ENCODE measurements at places on chromosomes 16 and 17.

- DNase-seq, result no peak
These were observed 304.0 kb downstream of the MAF start for GRCh38 chr16:79296491-79296890.

- DNase-seq, result no peak
These were observed 115.5 kb upstream of the NLRP1 start for GRCh38 chr17:5699814-5700213.

DNA sequence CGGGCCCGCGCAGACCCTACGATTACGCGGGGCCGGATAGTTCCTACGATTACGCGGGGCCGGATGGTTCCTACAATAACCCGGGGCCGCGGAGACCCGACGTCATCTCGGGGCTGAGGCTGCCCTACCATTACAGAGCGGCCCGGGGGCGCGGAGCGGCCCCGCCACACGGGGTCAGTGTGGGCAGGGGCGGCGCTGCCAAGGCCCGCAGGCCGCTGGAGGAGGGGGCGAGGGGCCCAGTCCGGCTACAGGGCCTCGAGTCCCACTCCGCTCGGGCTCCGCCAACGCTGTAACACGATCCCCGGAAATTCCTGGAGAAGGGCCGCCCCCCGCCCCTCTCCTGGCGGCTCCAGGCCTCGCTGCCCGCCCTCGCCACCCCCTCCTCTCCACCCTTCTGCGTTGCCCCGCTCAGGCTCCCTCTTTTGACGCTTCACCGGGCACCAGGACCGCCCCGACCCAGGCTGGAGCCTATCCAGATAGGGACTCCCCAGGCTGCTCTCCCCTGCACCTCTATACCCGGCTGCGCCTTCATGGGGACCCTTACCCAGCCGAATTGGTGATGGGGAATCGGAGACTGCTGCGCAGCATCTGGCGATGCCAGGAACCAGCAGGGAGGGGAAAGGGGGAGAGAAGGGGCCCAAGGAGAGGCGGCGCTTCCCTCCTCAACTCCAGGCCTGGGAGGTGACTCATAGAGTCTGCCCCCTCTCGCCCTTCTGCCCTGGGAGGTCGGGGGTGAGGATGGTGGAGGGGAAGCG lies at the start of gene RAB34:
TSS of gene RAB34 (minus strand) at position 291 of the 755 bp plus-strand sequence. CDS start 602 bp downstream, outside the sequence.
- no peak for DNase-seq

- no peak for DNase-seq
These were observed 11.0 kb downstream of the HSD11B2 start for GRCh38 chr16:67441907-67442306.

GRCh38 chr17:49480836-49481615 lies 14.1 kb upstream of the NGFR start:
- DNase-seq, result no peak

DNA sequence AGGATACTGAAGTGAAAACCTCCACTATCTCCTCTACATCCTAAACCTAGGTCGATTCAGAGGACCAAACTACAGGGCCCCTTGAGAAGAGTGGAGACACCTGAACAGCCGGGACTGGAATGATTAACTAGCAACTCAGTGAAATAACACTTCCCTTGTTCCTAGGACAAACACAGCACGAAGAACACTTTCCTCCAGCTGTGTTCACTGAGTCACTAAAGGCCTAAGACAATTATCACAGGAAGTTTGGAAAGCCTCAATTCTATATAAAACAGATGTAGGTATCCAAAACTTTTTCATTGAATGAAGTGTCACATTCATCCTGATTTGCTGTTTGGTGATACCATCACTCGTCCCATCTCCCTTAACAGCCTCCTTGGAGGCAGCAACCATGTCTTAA lies 15.5 kb upstream of the CUEDC1 start:
- no peak for DNase-seq

DNA sequence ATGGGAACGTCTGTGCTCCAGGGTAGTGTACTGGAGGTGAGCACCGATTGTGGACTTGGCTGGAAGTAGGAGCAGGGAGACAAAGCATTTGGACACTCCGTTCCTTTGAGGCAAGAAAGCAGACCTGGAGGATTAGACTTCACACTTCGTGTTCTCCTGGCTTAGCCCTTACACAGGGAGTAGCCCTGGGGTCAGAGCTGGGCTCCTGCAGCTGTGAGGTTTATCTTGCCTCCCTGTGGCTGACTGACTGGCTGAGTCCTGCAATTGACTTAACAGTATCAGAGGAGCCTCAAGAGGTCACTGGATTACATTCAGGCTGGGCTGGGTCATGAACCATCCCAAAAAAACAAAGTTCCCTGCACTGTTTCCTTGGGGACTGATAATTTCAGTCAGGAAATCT lies 37.1 kb downstream of the MPRIP start:
- no peak for DNase-seq

DNA sequence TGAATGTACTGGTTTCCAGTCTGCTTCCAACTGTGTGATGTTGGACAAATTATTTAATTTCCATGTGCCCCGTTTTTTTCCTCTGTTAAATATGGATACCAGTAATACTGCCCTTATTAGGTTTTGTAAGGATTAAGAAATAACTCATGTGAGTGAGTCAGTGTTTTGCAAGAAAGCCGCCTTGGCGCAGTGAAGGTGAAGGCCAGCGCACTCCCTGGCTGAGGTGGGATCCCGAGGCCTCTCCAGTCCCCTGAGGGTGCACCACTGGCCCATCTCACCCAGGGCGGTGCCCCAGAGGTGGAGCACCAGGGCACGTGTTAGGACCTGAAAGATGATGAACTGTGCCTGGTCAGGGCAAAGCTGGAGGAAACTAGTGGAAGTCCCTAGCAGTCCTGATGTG lies 43.5 kb downstream of the PHKB start:
- DNase-seq, result no peak

GRCh38 chr16:61595605-61596004 lies 440.6 kb downstream of the CDH8 start:
- DNase-seq, result no peak

- no peak for DNase-seq
These were observed 60.7 kb downstream of the PCTP start for GRCh38 chr17:55811536-55811935.

DNA sequence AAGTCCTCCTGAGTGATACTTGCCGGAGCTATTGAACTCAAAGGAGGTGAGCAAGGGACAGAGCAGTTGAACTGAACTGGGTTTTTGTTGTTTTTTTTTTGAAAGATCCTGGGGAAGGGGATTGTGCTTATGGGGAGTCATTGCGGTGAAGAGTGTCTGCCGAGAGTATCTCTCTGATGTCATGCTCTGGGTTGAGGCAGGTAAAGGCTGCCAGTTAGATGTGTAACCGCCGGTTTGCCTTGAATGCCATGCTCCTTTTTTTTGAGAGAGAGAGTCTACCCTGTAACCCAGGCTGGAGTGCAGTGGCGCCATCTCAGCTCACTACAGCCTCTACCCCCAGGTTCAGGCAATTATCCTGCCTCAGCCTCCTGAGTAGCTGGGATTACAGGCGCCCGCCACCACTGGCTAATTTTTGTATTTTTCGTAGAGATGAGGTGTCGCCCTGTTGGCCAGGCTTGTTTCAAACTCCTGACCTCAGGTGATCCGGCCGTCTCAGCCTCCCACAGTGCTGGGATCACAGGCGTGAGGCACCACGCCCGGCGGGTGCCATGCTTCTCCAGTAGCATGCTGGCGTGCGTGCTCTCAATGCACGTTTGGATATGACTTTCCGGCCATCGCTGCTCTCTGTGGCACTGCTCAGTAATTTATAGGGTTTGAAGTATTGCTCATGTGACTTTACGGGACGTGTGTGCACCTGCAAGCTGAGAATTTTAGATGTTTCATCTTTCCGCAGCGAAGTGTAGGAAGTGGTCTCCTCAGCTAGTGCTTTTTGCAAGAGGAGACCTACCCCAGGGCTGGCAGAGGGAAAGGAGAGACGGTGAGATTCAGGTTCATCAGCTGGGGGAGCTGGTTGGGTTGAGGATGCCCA lies 8.5 kb downstream of the ZC3H18 start:
- DNase-seq, result no peak

- DNase-seq, result no peak
These were observed 35.2 kb downstream of the ARHGAP23 start for GRCh38 chr17:38463451-38463858.

- DNase-seq, result no peak
These were observed 7.2 kb upstream of the GRB2 start for GRCh38 chr17:75412455-75413317.

DNA sequence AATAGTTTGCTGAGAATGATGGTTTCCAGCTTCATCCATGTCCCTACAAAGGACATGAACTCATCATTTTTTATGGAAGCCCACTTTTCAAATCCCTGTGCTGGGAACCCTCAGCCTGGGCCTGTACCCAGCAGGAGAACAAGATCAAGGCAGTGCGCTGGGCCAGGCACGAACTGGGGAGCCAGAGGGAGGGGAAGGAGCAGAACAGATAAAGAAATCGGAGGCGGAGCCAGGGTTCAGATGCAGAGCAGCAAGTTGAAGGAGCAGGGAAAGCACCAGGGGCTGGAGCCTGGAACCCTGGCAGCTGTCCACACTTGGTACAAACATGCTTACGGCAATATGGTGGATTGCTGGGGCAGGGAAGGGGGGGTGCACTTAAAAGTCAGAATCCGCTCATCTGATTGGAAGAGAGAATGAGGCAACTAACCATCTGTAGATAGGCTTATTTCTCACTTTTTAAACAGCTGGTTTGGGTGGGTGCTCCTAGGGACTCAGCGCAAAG lies 107.5 kb downstream of the NOG start:
- no peak for DNase-seq

DNA sequence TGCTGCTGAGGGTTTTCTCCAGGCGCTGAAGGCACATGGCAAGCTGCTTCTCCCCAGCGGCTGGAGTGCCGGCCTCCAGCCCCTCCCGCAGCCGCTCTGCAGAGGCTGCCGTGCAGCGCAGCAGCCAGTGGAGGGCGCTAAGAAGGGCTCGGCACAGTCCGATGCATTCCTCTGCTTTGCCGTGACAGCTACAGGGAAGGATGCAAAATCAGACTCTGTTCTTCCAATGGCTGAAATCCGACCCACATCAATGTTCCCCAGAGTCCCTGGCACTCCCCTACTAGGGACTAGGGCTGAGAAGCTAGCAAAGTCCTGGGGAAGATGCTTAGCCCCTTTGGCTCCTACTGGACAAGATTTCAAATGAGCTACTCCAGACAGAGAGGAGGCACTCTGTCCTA lies 19.0 kb downstream of the MED24 start:
- DNase-seq, result no peak

GRCh38 chr16:87560428-87561199 lies 41.7 kb upstream of the JPH3 start:
- DNase-seq, result no peak

- no peak for DNase-seq
These were observed 40.6 kb downstream of the MIS12 start for GRCh38 chr17:5526821-5527598.

GRCh38 chr17:82882715-82883418 lies 43.0 kb upstream of the ZNF750 start:
- no peak for DNase-seq

DNA sequence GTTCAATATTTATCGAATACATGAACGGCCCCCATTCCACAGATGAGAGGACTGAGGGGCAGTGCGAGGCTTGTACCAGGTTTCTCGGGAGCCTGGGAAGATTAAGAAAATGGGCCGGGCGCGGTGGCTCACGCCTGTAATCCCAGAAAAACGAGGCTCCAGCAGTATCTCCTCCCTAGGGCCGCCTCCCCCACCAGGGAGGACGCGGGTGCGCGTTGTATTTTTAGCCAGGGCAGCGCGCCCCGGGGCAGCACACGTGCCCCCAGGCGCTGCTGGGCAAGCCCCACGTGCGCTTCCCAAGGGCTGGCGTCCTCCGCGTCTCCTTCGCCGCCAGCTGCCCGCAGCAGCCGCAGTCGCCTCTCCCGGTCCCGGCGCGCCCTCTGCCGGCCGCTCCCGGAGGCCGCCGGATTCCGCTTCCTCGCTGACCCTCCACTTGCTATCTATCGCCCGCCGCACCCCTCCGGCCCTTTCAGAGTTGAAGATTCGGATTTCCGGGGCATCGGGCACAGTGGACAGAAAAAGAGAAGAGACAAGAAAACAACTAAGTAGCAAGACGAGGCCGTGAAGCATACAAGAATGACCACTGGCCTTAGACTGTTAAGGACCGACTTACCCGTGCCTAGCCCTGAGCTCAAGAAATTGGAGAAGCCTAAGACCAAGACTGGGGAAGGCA lies 1.9 kb upstream of the YBX2 start:
- DNase-seq, result no peak

DNA sequence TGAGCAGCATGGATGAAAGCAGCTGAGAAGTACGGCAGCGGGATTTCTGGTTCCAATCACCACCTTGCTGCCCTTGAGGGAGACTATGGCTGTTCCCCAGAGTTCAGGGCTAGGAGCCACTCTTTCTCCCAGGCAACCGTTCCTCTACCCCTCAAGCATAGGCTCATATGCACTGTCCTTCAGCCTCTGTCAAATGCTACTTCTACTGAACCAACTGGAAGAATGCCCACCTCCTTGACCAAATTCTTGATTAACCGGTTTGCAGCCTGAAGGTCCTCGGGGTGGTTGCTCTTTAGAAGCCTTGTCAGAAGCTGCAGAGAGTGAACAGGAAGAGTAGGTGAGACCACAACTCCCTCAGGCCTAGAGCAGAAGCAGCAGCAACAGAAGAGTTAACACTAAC lies 23.8 kb downstream of the GGA2 start:
- no peak for DNase-seq

GRCh38 chr17:3926860-3927627 lies 10.8 kb upstream of the P2RX1 start:
- DNase-seq, result no peak

GRCh38 chr16:57167953-57168352 lies 17.9 kb downstream of the PSME3IP1 start:
- DNase-seq, result no peak

DNA sequence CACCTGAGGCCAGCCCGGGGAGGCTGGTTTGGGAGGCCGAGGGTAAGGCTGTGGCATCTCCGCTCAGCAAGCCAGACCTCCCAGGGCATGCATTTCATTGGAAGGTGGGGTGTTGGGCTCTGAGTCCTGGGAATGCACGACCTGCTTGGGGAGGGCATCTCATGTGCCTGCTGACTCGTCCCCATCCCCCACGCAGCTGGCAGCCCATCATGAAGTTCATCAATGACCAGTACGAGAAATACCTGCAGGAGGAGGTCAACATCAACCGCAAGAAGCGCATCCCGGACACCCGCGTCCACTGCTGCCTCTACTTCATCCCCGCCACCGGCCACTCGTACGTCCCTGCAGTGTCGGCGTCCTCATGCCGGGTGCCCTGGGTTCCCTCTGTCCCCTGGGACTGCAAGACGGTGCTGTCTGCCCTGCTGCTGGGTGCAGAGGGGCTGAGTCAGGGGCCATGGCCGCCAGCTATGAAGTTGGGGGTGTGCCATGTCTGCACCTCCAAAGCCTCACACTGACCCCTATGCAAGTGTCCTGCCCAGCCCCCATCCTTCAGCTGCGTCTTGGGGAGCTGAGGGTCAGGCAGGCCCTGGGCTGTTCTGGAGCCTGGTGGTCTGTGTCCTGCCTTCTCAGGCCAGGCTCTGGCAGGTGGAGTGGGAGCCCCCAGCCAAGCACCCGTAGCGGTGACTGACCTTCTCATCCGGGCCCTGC lies 347.9 kb downstream of the SEC14L1 start:
- DNase-seq, result no peak

Data from esophagus squamous epithelium (tissue), 5 donors.